ENCODE measurements at places on chromosomes 7 and 10.
A peak's percentile ranks its signal among the peaks of the same experiment; 100 is the strongest.

DNA sequence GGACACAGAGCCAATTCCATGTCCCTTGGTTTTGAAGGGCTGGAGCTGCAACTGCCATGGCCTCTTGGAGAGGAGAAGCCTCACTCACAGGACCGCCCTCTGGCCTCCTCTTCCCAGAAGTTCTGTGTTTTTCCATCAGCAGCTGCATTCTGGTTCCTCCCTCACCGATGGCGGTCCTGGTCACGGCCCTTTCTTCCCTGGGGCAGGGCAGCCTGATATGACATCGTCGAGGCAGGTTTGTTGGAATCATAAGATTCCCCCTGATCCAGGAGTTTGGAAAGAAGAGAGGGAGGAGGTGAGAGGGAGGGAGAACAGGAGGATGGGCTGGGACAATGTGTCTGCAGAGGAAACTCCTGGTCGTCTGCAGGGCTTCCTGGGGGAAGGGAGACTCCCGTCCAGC, 82.7 kb upstream of the PDZD8 start:
- DNase-seq, result no peak

DNA sequence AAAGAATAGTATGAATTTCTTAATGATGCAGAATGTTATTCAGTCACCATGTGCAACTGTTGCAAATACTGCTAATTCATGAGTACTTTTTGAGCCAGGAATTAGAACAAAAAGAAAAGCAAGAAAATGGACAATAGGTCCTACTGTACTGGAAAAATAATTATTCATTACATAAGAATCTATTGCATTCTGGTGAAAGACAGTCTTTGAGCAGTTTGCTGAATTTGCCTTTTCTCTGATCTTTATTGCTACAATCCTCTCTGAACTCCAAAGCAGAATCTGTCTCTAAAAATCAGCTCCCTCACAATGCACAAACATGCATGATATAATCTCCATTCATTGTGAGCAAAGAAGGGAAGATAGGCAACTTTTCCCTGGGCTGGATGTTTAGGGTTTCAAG, 12.8 kb downstream of the IFIT2 start:
- no peak for DNase-seq

DNA sequence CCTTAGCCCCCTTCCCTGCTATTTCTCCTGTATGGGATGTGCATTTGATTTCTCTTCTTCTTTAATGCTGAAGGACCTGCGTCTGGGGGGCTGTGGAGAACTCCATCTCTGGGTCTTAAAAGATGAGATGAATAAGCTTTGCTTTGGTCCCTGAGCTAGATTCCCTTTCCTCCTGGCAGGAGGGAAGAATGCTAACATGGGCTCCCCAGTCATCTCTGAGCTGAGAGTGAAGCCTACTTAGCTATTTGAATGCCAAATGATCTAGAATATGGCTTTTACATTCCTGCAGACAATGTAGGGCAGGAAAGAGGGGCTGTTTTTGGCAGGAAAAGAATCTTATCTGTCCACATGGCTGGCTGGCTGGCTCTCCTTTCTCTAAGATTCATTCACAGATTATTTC, 62.6 kb upstream of the EFCAB10 start:
- DNase-seq, result no peak

GRCh38 chr7:32154797-32155196, 84.6 kb upstream of the PDE1C start:
- no peak for DNase-seq

- no peak for DNase-seq
These were observed 245.8 kb downstream of the CDK14 start for GRCh38 chr7:90841759-90842429.

- DNase-seq, result no peak
These were observed 546.7 kb upstream of the ADARB2 start for GRCh38 chr10:2284071-2284470.

- no peak for DNase-seq
These were observed 33.9 kb downstream of the CYCS start for GRCh38 chr7:25091176-25091575.

GRCh38 chr7:131040467-131040932, 287.2 kb upstream of the MKLN1 start:
- peak; percentile 44 for DNase-seq

- DNase-seq, result no peak
These were observed 554.7 kb downstream of the SORCS3 start for GRCh38 chr10:105195831-105196230.

DNA sequence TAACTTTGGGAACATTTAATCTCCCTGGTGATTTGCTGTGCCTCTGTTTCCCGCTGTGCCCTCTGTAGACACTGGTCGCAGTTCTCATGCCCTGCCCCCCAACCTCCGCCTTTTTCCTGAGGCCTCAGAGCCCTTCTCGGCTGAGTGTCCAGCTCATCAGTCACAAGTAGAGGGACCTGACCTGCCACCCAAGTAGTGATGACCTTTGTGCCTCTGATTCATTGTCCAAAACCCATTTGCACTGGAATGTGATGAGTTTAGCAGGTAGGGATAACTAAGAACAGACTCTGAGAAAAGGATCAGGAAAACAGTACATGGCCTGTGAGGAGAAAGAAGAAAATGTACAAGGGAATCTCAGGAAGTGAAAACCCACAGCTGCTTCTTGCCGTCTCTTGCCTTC, 58.8 kb downstream of the LANCL2 start:
- DNase-seq, result no peak

GRCh38 chr10:86399514-86399878, 32.9 kb upstream of the GRID1 start:
- no peak for DNase-seq

DNA sequence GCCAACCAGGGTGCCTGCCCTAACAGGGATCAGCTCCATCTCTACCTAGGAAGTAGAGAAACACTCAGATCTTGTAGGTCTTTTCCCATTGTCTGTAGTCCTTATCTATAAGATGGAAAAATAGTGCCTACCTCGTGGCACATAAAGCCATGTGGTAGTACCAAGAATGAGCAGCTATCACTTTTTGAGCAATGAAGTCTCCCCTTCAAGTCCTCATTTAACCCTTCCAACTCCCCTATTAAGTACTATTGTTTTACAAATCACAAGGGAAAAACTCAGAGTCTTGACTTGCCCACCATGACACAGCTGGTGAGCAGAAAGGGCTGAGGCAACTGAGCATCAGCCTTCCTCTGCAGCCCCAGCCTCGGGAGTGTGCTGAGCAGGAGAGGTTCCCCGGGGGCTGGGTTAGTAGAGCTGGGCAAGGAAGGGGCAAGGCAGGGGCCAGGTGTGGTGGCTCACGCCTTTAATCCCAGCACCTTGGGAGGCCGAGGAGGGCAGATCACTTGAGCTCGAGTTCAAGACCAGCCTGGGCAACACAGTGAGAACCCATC, 3.3 kb downstream of the FRAT2 start:
- no peak for DNase-seq

GRCh38 chr7:106610996-106611886, 49.7 kb downstream of the CCDC71L start:
- no peak for DNase-seq

DNA sequence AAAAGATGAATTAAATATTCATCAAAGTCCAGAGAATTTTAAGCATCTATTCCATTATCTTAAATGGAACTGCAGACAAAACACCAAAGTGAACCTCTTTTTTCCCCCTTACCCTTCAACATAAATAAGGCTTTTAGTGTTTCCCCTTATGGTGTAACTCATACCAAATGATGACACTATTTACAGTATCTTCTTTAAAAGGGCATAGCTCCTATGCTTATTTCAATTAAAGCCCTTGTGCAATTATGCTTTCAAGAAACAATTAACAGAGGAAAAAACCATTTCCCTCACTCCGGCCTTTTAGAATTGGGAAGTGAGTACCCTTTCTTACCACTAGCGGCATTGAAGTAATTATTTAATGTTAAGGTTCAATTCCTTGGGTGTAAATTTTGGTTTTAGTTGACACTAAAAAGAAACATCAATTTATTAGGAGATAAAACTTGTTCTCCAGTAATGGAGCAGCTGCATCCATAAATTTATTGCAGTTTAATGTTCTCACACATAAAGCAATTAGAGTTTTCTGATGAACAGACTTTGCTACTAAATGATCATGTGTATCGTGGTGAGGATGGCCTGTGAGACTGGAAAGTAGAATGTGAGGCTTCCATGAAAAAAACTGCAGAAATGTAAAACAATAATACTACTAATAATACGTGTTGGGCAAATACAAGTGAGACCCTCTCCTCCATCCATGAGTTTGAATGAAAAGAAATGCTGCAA, 661.3 kb downstream of the PARD3 start:
- no peak for DNase-seq

DNA sequence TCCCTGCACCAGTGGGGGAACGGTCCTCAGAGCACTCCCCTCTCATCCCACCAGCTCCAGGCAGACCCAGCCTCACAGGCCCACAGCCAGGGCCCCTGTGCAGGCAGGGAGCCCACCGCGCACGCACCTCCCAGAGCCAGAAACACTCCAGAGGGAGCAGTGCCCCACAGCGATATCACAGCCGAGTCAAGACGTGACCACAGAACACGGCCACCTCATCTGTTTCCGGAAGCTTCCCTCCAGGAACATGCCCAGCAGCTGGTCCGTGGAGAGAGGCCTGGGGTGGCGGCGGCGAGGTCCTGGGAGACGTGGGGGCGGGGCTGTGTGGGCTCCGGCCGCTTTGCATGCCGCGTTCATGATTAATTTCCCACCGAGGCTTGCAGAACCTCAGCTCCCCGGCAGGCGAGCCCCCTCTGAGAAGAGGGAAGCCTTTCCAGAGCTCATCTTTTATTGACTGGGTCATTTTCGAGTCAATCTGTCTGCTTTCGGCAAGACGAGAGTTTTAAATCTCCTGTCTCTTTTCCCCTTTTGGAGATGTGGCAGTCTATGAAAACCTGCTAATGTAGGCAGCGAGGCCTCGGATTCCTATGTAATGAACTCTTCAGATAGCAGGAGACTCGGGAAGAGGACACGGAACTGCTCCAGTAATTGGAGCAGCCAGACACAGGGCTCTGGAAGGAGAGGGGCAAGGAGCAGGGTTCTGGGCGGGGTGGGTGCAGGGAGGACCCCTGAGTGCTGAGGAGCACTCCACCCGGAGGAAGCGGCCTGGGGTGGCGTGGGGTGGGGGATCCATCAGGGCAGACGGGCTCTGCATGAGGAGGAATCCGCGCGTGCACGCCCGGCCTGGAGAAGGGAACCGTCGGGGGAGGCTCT, 242.8 kb downstream of the ELFN1 start:
- DNase-seq, result no peak

DNA sequence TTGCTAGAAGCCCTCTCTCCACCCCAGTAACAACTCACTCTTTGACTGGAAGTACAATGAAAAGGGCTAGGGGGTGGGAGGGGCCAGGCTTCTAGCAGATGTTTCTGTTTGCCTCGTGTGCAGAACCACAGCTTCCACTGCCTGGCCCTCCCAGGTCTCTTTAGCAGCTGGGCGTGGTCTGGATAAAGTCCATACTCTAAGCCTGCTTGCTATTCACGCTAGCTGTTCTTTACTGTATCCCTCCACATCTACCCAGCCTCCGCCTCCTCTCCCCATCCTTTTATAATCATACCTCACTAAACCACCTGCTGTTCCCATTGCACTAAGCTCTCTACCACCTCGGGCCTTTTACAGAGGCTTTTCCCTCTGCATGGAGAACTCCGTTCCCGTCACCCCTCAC, 288.8 kb downstream of the CAMK1D start:
- DNase-seq, result peak; percentile 25

DNA sequence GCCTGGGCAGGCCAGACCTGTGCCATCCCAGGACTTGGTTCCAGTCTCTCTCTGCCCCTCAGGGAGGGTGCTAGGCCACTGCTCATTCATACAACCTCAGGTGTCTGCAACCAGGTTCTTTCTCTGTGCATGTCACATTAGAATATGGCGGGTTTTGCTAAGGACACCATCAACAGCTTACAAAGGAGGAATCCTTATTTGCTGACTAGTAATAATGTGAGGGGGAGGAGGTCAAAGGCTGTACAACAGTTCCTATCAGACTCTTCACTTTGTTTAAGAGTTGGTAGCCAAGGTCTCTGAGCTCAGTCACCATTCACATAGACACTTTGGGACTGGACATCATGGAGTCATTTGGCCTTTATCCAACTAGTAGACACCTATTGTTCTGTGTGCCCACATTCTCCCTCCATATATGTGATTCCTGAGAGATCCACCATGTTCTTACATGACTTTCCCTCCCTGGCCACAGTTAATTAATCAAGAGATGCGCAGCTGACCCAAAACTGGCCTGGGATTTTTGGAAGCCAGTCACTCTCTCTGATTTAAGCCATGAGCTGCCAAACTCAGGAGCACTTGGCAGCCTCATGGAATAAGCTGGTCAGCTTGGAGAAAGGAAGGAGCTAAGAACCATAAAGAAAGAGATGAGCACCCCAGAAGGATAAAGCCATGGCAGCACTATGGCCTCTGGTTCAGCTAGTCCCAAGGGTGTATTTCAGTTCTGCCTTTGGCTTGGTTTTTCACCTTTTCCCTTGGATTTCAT, 51.2 kb downstream of the DPCD start:
- DNase-seq, result no peak

GRCh38 chr10:8511026-8511425, 456.5 kb downstream of the GATA3 start:
- no peak for DNase-seq

GRCh38 chr7:14892961-14893360, 9.6 kb downstream of the DGKB start:
- no peak for DNase-seq

DNA sequence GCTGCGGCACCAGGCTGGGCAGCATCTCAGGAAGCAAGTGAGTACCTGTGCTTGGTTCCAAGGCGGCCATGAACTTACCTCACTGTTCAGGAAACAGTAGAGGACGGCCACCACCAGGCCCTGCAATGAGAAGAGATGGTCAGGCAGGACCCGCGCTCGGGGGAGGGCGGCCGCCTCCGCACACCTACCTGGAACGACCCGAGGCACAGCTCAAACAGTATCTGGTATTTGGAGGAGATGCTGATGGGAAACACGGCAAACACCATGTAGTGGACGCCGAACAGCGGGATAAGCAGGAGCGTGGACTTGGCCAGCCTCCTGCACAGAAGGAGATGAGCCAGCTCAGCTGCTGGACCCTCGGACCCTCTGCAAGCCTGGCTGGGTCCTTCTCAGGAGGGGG, 112.9 kb downstream of the VIPR2 start:
- DNase-seq, result no peak

- no peak for DNase-seq
These were observed 16.6 kb downstream of the LOXL4 start for GRCh38 chr10:98251399-98251798.

- DNase-seq, result no peak
These were observed 417 bp downstream of the RFC2 start for GRCh38 chr7:74253835-74254128.

- DNase-seq, result no peak
These were observed 415.4 kb upstream of the LRRN3 start for GRCh38 chr7:110675383-110676103.

DNA sequence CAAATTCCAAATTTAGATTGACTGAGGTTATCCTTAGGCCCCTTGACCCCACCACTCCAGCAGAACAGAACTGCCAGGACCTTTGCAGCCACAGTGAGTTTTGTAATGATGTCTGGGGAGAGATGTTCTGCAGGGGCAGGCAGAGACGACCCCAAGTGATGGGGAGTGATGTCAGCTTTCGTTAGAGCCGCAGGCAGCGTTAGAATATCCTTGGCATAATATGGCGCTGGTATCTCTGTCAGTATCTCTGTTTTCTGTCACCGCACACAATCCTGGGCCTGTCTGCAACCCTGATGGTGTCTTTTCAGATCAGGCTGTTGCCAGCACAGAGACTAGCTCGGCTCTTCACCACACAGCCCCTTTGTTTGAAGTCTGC, 1083.6 kb downstream of the KCNMA1 start:
- no peak for DNase-seq

Data from stimulated activated CD4-positive, alpha-beta T cell treated with anti-CD3 and anti-CD28 coated beads, Interleukin-1b, Interleukin-23, amount 100 ng/mL, for 48 hours (primary cell).